ENCODE measurements at places on chromosomes 4 and X. TPM values are rescaled to one million over a fixed set of nuclear protein-coding genes. Genes with fewer than 3 reads are reported as not detected.

GRCh38 chr4:1137850-1138249 is 24.5 kb upstream of the RNF212 start:
- no peak overlapping the region for H3K27ac ChIP-seq
- no peaks in the 10 kb centered on the region for H3K27me3 ChIP-seq
- no peaks in the 10 kb centered on the region for H3K4me1 ChIP-seq
- H3K4me3 ChIP-seq, result no peak overlapping the region
- H3K36me3 ChIP-seq, result no peaks in the 10 kb centered on the region

DNA sequence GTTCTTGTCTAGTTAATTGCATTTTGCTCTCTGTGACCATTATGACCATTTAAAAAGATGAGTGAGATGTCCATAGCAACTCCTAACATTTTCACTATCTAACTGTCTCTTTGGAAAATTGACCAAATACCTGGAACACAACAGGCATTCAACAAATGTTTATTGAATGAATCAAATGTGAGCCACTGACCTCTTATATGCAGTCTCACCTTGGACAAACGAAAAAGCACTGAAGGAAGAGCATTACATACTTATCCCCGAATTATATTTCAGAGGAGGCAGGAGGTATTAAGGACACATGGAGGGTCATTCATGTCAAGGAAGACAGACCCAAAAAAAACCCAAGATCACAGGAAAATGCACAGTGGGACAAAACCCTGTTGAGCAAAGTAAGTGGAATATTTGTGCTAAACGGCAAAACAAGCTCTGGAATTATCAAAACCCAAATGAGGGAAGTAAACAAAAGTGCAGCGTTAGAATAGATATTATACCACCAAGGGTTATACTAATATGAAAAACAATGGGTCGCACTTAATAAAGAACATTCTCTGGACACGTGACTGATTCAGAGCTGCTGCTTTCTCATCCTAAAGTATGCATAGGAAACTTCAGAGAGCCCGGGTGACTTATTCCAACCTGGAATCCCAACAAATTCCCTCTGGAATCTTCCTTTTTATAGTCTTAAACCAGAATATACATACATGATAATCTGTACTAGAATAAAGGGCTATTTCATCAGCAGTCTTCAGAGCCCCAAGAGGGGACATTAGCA is 131.9 kb downstream of the AMELX start:
- H3K36me3 ChIP-seq, result no peaks in the 10 kb centered on the region

DNA sequence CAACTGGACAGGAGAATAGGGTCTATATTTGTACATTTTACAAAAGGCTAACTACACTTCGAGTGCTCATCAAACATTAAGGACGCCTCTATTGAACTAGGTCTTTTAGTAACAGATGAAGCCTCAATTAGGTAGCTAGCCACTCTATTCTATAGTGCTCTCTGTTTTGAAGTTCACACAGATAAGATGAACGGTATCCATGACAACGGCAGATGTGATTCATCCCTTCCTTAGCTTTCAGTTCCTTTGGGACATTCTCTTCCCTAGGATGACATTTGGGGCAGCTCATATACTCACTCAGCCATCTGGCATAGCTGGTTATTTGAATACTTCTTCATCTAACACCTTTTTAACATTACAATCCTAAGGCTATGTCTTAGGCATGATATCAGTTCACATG is 62.4 kb upstream of the WDFY3 start:
- H3K4me1 ChIP-seq, result no peaks in the 10 kb centered on the region
- H3K27ac ChIP-seq, result no peak overlapping the region
- no peaks in the 10 kb centered on the region for H3K36me3 ChIP-seq
- no peak overlapping the region for H3K4me3 ChIP-seq
- H3K27me3 ChIP-seq, result no peaks in the 10 kb centered on the region

DNA sequence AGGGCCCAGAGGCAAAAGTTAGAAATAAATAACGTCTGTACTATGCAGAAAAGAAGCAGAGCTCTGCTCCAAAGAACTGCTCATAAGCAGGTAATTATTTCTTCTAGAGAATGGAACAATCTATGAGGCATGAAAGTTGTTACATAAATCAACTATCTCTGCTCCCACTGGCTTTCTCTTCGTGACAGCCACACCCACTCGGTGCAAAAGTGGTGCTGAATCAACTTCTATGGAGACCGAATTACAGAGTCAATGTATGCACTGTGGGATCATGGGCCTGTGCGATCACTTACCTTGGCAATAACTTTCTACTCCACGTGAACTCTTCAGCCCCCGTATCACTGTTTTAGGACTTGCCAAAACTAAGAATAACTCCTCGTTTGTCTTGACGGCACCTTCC is 99.4 kb upstream of the ATXN3L start:
- no peak overlapping the region for H3K4me3 ChIP-seq
- no peak for DNase-seq
- no peak overlapping the region for H3K27ac ChIP-seq
- no peaks in the 10 kb centered on the region for H3K4me1 ChIP-seq
- no peaks in the 10 kb centered on the region for H3K36me3 ChIP-seq

DNA sequence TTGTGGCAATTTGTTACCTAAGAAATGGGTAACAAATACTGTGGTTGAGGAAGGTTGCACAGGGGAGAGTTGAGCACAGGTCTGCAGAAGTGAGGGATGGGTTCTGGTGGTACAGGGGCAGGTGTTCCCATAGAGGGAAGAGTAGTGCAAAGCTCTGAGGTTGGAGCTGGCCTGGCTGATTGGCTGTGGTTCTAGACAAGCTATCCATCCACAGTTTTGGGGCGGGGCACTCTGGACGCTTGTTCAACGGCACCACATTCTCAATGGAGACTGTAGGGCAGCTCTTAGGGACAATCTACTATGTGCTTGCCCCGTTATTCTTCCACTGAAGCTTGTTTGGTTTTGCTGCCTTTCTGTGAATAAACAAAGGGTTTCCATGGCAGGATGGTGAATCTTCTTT is 35.4 kb downstream of the NAT8L start:
- H3K36me3 ChIP-seq, result no peaks in the 10 kb centered on the region
- no peaks in the 10 kb centered on the region for H3K27me3 ChIP-seq
- no peak overlapping the region for H3K27ac ChIP-seq
- no peak for DNase-seq
- H3K4me1 ChIP-seq, result no peaks in the 10 kb centered on the region

DNA sequence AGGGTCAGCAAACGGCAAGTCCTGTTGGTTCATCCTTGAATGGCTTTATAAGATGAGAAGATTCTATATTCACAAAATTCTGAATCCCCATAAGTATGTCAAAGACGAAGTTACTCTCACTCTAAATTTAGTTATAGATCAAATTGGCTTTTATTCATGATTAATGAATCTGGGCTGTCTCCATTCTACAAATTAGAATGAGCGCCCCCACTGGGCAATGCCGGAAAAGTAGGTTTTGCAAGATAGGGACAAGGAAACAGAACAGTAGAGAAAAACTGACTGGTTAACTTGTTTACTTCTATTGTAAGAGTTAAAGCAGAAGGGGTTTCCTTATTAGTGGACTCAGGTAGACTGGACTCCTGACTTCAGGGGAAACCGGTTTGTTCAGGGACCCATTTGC is 100.3 kb downstream of the F11 start:
- no peaks in the 10 kb centered on the region for H3K36me3 ChIP-seq
- H3K27ac ChIP-seq, result no peak overlapping the region
- no peak overlapping the region for H3K4me3 ChIP-seq
- DNase-seq, result no peak
- no peaks in the 10 kb centered on the region for H3K27me3 ChIP-seq

GRCh38 chr4:89992744-89993143 is 98.1 kb downstream of the MMRN1 start:
- no peaks in the 10 kb centered on the region for H3K36me3 ChIP-seq
- DNase-seq, result peak; percentile 76
- peaks cover 7% of the 10 kb centered on the region for H3K4me1 ChIP-seq
- H3K27ac ChIP-seq, result peak overlapping the region; percentile 61

SCML2 gene
- 1.4 TPM for total RNA-seq

WDR17 gene
- 6.4 TPM for total RNA-seq

F8A3 gene
- total RNA-seq, result 8.2 TPM

F11 gene
- total RNA-seq, result 1.5 TPM

Measured in kidney (tissue), 22 donors.